Sigmoid colon (tissue), 7 donors: ENCODE measurements at places on chromosomes 16 and 17. TPM values are rescaled to one million over a fixed set of nuclear protein-coding genes. Genes with fewer than 3 reads are reported as not detected.

DNA sequence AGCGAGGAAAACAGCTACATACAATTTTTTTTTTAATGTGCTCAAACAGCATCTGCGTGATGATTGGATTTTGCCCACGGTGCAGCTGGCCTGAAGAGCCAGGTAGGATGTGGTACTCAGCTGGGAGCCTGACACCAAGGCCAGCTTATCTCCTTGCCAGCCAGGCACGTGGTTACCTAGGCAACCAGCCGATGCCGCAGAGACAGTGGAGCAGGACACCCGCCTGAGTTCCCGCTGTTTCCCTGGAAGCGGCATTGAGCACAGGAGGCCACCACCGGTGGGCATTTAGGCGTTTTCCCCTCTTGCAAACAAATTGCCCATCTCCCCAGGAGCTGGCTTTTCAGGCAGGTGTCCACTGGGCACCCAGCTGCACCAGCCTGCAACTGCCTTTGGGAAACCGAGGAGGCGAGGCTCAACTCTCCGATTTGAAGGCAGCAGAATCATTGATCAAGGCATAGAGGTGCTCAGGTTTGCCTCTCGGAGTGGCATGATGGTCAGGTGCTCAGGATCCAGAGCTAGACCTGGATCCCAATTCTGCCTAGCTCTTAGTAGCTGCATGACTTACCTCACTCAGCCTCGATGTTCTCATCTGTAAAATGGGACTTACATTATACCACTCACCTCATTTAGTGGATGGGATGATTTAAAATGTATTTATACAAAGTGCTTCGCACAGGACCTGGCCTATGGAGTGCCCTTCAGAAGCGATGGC, 137.5 kb upstream of the PLCG2 start:
- no peak overlapping the region for H3K27ac ChIP-seq
- DNase-seq = no peak
- no peaks in the 10 kb centered on the region for H3K27me3 ChIP-seq

DNA sequence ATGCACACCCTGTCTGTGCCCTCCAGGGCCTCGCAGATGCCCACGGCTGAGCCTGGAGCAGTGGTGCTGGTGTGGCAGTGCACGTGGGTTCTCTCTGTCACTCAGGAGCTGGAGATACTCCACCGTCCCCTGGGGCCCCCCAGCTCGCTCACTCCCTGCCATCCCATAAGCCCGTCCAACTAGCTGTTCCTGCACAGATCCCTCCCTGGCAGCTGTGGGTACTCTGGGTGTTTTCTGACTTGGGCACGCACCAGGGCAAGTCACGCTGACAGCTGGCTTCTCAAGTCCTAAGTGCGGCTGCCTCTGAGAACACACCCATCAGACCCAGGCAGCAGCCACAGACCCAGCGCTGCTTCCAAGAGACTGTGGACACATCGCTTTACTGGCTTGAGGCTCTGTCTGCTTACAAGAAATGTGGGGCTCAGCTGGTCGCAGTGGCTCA, 25.4 kb upstream of the ITGB4 start:
- H3K36me3 ChIP-seq = peaks cover 10% of the 10 kb centered on the region
- H3K27ac ChIP-seq = peak overlapping the region; percentile 85
- H3K27me3 ChIP-seq = no peaks in the 10 kb centered on the region
- H3K4me1 ChIP-seq = no peaks in the 10 kb centered on the region

The RND2 gene
- total RNA-seq = 4.6 TPM

The PCGF2 gene
- 4.3 TPM for total RNA-seq

The CAPN15 gene
- 24.4 TPM for total RNA-seq

DNA sequence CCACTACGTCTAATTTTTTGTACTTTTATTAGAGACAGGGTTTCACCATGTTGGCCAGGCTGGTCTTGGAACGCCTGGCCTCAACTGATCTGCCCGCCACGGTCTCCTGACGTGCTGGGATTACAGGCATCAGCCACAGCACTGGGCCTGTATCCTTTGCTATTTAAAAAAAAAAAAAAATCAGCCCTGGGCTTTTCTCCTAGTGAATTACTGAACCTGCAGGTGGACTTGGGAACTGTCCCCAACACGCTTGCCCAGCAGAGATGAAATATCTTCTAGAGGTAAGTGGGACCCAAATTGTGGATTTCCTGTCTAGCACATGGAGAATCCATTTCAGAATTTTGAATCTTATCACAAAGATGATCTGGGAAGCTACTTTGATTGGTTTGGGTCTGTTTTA, 14.8 kb downstream of the CNOT1 start:
- no peaks in the 10 kb centered on the region for H3K36me3 ChIP-seq
- no peak overlapping the region for H3K27ac ChIP-seq
- no peaks in the 10 kb centered on the region for H3K27me3 ChIP-seq
